Right cardiac atrium (tissue), 5 donors: ENCODE measurements at places on chromosomes 3 and 15. TPM values are rescaled to one million over a fixed set of nuclear protein-coding genes. Genes with fewer than 3 reads are reported as not detected.

GRCh38 chr3:128618398-128618726 lies 32.3 kb downstream of the RPN1 start:
- no peak for DNase-seq

DNA sequence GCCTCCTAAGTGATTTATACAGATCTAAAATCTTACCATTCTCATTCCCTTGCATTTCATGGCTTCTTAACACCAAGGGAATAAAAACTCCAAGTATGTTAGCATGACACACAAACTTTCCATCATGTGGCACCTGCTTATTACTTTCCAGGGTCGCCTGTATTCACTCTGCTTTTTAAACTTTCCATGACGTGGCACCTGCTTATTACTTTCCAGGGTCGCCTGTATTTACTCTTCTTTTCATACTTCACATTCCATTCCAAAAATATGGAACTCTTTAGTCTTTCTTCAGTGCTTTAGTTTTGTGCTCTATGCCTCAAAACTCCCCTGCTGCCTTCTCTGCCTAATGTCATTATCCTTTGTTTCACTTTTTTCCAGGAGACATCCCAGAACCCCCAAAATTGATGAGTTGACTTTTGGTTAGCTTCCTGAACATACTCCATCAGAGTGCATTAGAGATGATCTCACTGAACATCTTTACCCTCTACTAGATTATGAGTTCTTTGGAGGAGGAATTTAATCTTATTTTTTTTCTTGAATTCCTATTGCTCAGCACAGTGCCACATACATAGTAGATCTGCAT lies 47.0 kb downstream of the CALML4 start:
- no peak for DNase-seq

GRCh38 chr3:172065527-172065926 lies 26.1 kb downstream of the FNDC3B start:
- no peak for DNase-seq

GRCh38 chr15:79349525-79349924 lies 38.6 kb downstream of the TMED3 start:
- DNase-seq: no peak

- DNase-seq: peak; percentile 78
These were observed 26.6 kb downstream of the ITGB5 start for GRCh38 chr3:124860599-124860998.

DNA sequence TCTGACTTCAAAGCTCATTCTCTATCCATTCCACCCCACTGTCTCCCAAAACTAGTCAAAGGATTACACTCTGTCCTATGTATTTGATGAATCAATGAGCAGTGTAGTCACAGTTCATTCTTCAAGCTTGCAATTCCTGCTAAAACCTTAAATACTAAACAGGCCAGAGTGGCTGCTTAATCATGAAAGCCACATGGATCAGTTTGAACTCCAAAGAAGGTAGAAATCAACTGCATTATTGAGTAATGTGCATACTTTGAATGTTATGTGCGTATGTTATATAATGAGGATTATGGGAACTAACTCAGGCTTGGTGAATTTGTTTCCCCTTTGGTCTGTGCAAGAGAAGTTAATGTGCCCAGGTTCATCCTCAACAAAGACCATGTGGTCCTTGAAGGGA lies 45.4 kb downstream of the PRICKLE2 start:
- DNase-seq: no peak

- peak; percentile 43 for DNase-seq
These were observed 9.2 kb downstream of the PLSCR4 start for GRCh38 chr3:146241523-146242240.

- peak; percentile 28 for DNase-seq
These were observed 42.9 kb downstream of the FNDC3B start for GRCh38 chr3:172082269-172082668.

The ZNF620 gene
- total RNA-seq: 3.3 TPM

The NAALADL2 gene
- total RNA-seq: 9.6 TPM

The ZNF860 gene
- total RNA-seq: 0.12 TPM
